ENCODE measurements at places on chromosomes 12 and 14.

- no peak for DNase-seq
Observed at GRCh38 chr12:103838254-103838914, 2.6 kb downstream of the NT5DC3 start.

DNA sequence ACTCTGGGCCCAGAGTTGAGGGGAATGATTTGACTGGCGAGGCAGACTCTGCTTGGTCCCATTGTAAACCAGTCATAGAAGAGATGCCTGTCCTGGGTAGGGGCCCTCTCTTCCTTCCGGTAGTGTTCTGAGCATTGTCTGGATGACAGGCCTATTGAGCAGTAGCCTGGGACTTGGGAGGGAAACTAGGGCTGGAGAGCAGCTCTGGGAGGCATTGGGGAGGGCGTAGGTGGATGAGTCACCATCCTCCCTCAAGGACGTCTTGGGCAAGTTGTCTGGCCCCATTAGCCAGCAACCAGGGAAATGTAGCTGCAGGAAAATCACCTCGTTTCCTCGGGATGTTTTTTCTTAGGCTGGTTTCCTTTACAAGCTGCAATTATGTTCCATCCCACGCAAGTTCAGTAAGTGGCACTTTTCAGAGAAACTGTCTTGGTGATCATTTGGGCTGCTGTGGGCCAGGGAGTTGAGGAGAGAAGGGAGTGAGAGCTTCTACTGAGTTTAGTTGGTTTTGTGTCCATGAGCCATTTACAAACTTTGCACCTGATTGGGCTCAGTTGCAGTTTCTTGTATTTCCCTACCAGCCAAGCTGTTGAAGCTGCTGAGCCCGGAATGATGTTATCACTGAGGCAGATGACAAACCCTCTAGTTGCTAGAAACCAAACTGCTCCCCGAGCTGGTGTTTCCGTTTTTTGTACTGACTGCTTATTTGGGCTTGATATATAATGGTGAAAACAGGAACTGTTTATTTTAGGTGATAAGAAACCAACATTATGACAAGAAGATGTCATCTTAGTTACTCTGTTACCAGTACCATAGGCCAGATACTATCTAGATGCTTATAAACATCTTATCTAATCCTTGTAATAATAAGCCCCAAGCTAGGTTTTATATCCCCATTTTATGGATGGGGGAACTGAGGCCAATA lies 147.6 kb downstream of the CHST11 start:
- DNase-seq = peak; percentile 90

- DNase-seq = peak; percentile 23
Observed at GRCh38 chr12:94207849-94208621, 59.7 kb downstream of the PLXNC1 start.

DNA sequence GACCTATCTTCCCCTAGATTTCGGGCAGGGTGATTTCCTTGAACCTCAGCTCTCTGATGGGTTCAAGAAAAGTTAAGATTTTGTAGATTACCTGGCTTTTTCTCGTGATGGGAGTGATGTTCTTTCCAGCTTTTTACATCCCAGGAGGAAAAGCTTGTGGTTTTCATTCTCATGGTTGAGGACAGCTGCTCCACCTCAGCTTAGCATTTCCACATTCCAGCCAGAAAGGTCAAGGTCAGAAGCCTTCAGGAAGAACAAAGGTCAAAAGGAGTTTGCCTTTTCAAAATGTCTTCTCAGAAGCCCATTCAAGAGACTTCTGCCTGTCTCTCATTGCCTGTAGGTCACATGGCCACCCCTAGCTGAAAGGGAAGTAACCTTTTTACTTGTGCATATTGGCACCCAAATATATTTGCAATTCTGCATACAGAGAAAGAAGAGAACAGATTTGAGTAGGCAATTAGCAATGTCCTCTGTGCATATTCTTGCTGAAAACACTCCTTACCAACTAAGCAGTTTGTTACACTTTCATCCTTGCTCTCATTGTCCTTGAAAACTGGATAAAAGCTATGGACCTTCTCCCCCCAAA lies 6.6 kb upstream of the ADGRD1 start:
- DNase-seq = no peak

DNA sequence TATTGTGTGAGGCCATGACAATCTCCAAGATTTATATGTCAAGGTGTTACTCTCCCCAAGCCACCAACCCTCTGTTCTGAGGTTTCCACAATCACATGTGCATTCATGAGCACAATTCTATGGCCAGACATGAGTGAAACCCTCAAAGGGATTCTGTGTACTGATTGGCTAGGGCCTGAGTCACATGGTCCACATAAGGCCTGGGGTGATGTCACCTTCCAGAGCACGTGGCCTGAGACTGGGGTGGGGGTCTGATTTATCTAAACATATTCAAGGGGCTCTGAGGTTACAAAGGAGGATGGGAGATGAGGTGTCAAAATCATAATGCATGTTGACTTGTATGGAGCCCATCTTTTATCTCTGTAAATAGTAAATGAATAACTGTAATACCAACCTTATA lies 1369.9 kb upstream of the TMEM132C start:
- no peak for DNase-seq

DNA sequence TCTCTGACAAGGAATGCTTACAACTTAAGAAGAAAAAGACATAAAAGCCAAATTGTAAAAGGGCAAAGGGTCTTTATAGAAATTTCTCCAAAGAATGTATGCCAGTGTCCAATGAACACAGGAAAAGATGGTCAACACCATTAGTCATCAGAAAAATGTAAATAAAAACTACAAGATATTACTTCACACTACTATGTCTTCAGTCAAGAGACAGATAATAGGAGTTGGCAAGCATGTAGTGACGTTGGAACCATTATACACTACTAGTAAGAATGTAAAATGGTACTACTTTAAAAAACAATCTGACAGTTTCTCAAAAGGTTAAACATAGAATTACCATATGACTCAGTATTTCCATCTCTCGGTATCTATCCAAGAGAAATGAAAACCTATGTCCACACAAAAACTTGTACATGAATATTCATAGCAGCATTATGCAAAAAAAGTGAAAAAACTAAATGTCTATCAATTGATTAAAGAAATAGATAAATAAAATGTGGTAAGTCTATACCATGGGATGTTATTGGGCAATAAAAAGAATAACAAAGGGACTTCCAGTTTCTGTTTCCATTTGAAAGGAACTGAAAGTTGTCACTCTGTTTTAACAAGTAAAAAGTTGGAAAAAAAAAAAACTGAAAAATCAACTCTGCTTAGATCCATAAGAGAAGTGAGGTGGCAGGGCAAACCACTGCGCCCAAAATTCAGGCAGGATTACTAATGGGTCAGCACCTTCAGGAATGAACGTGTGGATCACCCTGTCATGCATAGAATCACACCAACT lies 69.8 kb downstream of the ALG10B start:
- DNase-seq = no peak

DNA sequence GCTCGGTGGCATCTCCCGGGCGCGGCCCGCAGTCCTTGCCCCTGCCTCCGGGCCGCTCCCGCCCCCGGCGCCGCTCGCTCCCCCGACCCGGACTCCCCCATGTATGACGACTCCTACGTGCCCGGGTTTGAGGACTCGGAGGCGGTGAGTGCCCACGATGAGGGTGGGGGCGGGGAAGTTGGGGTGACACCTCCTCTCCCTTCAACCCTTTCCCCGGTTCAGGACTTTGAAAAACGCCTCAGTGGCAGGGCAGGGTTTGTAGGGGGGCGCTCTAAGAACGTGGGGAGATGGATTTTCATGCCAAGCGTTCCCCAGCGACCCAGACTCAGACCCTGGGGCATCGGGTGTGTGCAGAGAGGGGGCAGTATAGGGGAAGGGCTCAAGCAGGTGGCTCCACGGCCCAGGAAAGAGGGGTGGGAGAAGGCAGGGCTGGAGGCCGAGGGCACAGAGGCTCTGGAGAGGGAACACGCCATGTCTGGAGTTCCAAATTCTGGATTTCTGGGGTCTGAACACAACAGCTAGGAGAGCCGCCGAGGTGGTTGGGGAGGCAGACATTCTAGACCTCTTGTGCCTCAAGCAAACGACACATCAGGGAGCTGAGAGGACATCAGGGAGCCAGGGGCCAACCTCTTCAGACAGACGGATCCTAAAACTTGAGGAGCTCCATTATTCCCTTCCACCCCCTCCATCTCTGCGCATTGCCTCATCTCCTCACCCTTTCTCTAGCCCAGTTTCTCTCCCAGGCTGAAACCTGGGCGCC lies 715 bp downstream of the CACNB3 start:
- DNase-seq = peak; percentile 58

GRCh38 chr14:70018230-70018629 lies 139.0 kb downstream of the SMOC1 start:
- DNase-seq = no peak

DNA sequence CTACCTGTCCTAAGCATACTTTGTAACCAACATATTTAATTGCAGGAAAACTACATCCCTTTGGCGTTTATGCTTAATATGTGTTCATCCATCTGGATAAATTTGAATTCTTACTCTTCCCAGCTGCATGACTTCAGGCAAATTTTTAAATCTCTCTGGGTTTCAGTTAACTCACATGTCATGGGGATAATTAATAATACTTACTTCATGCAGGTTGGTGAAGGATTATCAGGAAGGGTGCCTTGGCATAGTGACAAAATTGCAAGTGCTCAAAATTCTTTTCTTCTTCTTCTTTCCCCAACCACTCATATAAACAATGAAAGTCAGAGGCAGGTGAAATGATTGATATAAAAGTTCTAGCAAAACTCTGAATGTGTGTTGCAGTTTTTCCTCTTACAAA lies 15.9 kb downstream of the SYT10 start:
- DNase-seq = no peak

GRCh38 chr12:103387385-103387784 lies 108.4 kb downstream of the C12orf42 start:
- DNase-seq = no peak

DNA sequence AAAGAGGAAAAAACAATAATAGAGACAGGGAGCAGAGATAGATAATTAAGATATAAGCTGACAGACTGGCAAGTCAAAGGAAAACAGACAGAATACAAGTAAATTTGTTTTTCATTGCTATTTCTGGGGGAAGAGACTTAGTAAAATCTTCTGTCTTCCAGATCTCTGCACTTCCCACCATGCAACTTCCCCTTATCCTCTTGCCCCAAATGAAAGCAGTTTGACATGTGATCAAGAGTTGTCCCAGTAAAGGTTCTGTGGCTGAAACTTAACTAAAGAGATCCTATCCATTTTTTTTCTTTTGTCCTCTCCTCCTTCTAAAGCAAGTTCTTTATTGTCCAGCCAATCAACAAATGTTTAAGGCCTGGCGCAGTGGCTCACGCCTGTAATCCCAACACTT lies 1.5 kb upstream of the MLF2 start:
- DNase-seq = no peak

Measured in astrocyte of the hippocampus (primary cell).